ENCODE measurements at places on chromosomes 2 and 18.

DNA sequence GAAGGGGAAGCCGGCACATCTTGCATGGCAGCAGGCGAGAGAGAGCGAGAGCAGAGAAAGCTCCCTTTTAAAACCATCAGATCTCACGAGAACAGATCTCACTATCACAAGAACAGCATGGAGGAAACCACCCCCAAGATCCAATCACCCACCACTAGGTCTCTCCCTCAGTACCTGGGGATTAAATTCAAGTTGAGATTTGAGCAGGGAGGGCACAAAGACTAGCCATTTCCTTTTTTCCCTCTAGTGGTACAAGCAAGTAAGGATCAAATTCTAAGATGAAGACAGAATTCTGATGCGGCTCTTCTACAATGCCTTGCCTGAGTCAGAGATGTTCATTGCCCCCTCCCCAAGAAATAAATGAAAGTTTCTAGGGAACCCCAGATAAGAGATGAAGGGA lies 45.6 kb upstream of the ANKRD44 start:
- DNase-seq: peak; percentile 37

- DNase-seq: no peak
Measured at GRCh38 chr2:67258831-67259230, 138.3 kb upstream of the ETAA1 start.

- no peak for DNase-seq
Measured at GRCh38 chr2:28640260-28640907, 111.2 kb upstream of the PPP1CB start.

- peak; percentile 71 for DNase-seq
Measured at GRCh38 chr2:234979204-234980167, 27.7 kb downstream of the SH3BP4 start.

DNA sequence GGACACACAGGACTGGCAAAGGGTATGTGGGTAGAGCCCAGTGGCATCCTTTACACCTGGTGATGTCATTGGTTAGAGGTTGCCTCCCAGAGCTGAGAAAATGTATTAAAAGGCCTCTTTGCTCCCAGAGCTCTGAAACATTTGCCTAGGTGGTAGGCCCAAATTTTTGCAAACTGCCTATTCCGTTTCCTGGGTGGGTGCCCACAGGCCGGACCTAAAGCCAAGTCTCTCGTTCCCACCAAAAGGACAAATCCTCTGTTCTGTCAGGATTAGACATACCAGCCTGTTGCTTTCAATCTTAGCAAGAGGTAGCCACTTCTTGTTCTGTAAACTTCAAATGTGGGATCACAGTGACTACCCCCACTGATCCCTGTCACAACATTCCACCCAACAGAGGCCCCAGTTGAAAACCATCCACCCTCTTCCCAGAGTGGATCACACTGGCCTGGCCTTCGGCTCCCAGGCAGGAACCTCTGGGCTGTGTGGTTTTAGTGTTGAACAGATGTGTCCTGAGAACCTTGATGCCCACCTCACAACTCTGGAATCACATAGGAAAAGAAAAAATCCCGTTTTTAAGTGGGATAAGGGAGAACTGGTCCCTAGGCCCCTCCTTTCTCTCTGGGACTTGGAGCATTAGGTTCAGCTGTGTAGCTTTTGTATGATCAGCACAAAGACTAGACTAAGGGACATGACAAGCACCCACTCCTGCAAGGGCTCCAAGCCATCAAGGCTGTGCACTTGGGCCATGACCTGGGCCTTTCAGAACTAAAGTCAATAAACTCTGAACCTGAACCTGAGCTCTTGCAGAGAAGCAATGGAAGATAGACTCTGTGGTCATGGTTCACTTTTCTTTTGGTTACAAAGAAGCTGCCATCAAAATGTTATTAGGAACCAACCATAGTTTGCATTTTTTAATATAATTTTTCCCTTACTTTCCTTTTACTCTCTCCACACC lies 211.3 kb downstream of the CYP26B1 start:
- no peak for DNase-seq

GRCh38 chr18:9403795-9404564 lies 69.4 kb downstream of the TWSG1 start:
- no peak for DNase-seq

GRCh38 chr2:24038786-24039499 lies 8.2 kb downstream of the WDCP start:
- DNase-seq: no peak

GRCh38 chr2:104873689-104874054 lies 19.8 kb downstream of the POU3F3 start:
- DNase-seq: no peak

GRCh38 chr2:200538139-200538538 lies 12.1 kb downstream of the SGO2 start:
- no peak for DNase-seq

- DNase-seq: peak; percentile 77
Measured at GRCh38 chr2:200319548-200320337, 13.2 kb downstream of the SPATS2L start.

DNA sequence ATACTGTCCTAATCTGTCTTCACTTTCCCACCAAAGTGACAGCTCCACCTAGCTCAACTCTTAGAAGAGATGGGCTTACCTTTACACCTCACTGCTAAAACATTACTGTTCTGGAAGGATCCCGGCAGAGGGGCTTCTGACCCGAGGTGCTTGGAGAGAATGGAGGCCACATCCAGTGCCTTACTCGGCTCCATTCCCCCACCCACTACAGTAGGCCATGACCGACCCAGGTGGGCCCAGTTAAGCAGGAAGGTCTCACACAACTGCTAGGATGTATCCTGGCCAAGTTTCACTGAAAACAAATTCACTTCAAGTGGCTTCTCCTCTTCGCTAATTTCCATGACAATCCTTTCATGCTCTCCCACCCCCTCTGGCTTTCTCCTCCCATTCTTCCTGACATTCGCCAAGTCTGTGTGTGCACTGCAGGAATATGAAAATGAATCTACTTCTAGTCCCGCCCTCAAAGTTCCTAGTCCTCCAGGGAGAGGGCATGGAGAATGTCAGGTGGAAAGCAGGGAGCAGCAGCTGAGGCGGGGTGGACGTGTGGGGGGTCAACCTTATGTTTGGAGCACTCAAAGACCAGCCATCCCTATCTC lies 11.8 kb downstream of the WIPF1 start:
- DNase-seq: no peak

- DNase-seq: peak; percentile 75
Measured at GRCh38 chr2:246489-247144, 17.2 kb downstream of the SH3YL1 start.

- no peak for DNase-seq
Measured at GRCh38 chr2:113406114-113406513, 31.4 kb upstream of the ZNG1B start.

- no peak for DNase-seq
Measured at GRCh38 chr18:79555885-79556284, 123.7 kb upstream of the CTDP1 start.

- no peak for DNase-seq
Measured at GRCh38 chr2:225065882-225066281, 23.6 kb upstream of the DOCK10 start.

DNA sequence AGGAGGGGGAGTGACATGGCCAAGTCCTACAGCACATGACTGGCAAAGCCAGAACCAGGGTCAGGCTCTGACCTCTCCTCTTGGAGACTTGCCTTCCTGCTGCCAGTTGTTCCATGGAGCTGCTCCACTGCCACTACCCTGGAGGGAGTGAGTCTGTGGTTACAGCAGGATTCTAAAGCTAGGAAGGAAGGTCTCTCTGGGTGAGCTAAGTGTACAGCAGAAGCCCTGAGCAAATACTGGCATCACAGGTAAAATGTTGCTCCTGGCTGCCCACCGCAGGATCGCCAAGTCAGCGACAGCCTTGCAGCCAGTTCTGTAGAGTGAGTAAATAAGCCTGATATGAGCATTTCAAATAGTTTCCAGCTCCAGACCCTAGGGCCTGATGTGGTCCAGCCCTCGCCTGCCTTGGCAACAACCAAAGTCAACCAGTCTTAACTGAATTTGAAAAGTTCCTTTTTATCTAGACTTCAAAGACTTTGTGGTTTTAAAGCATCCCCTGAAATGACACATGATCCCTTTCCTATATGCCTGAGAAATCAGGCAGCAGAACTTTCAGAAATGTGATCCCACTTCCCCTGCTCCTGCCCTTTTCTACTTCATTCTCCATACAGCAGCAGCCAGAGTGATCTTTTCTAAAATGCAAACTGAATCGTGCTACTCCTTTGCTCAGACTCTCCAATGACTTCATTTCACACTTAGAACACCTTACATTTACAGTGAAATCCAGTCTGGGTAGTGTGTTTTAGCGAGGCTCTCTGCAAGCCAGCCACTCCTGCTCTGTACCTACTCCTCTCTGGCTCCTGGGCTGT lies 114.3 kb downstream of the MGAT5 start:
- no peak for DNase-seq

DNA sequence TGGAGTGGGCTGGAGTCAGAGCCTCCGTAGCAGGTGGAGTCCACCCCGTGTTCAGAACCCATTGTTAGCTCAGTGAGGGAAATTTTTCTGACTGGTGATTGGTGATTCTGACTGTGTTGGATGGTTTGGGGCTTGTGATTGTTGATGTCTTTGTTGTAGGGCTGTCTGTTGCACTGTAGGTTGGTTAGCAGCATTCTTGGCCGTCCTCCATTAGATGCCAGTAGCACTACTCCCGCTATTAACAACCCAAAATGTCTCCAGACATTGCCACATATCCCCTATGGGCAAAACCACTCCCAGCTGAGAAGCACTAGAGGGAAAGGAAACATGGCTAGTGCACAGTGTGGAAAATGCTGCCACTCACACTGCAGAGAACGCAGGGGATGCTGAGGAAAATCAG lies 51.7 kb downstream of the ARMC9 start:
- DNase-seq: peak; percentile 28

DNA sequence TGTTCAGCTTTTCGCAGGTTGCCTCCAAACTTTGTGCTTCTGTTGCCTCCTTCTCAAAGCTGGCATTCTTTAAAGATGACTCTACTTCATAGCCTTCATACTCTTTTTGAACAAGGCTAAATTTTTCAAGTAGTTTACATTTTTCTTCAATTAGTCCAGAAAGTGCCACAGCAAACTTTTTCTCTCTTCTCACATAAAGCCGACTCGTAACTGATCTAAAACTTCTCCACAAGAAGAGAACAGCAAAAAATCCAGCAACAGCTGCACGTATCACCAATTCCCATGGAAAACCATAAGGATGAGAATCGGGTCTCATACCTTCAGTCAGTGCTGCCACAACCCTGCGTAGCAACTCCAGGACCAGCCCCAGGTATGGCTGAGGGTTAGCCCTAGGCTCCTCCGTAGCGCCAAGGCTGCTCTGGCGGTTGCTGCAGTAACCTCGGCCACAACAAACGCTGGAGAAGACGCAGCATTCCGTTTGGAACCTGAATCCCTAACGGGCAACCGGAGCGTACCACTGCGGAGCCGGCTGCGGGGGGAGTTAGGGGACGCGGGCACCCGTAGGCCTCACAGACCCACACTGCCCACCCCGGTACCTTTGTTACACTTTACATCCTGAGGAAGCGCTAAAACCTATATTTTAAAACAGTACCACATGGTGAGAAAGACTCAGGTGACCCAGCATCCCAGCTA lies at the start of gene CTAGE1:
Gene CTAGE1 (minus strand): TSS at position 420 of the 693 bp plus-strand sequence. CDS start 104 bp downstream, at position 316.
- peak; percentile 21 for DNase-seq

GRCh38 chr2:85744741-85745601 lies 8.8 kb upstream of the ATOH8 start:
- DNase-seq: peak; percentile 96

- no peak for DNase-seq
Measured at GRCh38 chr2:152588998-152589397, 128.3 kb downstream of the PRPF40A start.

GRCh38 chr2:233445152-233445830 lies 91.0 kb downstream of the DGKD start:
- DNase-seq: no peak

GRCh38 chr2:213149294-213149875 lies 2.0 kb downstream of the IKZF2 start:
- DNase-seq: peak; percentile 54

GRCh38 chr2:227179988-227180685 lies 15.7 kb downstream of the COL4A3 start:
- no peak for DNase-seq

DNA sequence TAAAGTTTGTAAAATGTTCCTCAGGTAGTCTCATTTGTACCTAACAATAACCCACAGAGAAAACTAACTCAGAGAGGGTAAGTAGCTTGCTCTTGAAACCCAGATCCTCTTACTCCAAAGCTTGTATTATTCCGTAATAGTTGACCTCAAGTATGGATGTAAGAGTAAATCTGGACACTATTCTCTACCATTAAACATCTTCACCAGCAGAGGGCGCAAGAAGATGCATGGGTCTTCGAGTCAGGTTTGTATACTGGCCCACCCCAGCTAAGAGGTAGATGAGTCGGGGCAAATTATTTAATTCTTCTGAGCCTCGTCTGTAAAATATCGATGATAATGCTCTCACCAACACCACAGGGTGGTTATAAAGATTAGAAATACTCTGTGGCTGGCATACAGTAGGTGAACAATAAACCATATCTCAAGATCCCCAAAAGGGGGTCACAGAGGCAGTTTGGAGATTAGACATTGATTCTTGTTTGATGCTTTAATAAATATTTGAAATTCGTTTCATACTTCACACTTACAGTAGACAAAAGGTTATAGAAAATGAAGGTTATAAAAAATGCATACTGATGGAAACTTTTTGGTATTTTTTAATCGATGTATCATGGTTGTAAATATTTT lies 3.5 kb upstream of the CABLES1 start:
- peak; percentile 83 for DNase-seq

GRCh38 chr2:240946654-240947053 lies 40.5 kb downstream of the CROCC2 start:
- DNase-seq: peak; percentile 85

Measured in GM23248 (cell line).